Stimulated activated CD8-positive, alpha-beta memory T cell treated with anti-CD3 and anti-CD28 coated beads, Interleukin-2, amount 100 ng/mL, for 1 hour (primary cell): ENCODE measurements at places on chromosomes 13 and 19.

DNA sequence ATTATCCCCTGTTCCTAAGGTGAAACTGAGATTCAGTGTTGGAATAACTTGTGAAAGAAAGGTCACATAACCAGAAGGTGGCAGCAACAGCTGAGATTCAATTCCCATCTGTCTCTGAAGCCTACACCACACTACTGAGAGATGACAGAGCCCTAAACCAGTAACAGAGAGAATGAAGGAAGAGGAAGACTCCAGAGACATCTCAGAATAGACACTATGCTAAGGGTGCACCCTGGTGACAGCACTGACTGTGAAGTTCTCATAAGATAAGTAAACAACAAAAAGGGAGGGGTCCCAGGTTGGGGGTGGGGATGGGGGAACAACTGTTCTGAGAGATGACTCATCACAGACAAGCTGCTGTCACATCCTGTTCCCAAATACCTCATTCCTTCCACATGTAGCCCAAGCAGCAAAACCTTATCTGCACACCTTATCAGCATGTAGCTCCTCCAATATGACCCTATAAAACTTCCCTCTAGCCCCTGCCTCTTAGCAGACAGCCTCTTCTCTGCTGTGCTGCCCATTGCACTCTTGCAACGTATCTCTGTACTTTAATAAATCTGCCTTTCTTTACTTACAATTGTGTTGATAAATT, 46.5 kb downstream of the UTP14C start:
- no peak for DNase-seq

DNA sequence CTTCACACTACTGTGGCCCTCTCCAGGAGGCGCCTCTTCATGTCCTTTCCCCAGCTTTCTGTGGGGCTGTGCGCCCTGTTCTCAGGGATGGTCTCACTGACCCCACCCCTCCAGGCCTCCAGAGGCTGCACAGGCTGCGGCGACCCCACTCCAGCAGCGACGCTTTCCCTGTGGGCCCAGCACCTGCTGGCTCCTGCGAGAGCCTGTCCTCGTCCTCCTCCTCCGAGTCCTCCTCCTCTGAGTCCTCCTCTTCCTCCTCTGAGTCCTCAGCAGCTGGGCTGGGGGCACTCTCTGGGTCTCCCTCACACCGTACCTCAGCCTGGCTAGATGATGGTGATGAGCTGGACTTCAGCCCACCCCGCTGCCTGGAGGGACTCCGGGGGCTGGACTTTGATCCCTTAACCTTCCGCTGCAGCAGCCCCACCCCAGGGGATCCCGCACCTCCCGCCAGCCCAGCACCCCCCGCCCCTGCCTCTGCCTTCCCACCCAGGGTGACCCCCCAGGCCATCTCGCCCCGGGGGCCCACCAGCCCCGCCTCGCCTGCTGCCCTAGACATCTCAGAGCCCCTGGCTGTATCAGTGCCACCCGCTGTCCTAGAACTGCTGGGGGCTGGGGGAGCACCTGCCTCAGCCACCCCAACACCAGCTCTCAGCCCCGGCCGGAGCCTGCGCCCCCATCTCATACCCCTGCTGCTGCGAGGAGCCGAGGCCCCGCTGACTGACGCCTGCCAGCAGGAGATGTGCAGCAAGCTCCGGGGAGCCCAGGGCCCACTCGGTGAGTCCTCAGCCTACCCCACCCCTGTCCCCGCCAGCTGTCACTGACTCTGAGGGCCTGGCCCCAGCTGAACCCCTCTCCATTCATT, 11.2 kb downstream of the ARHGAP33 start:
- no peak for DNase-seq

- DNase-seq = no peak
Measured at GRCh38 chr19:13817615-13818371, 22.6 kb downstream of the ZSWIM4 start.

GRCh38 chr19:4051175-4052101, 15.3 kb downstream of the ZBTB7A start:
- no peak for DNase-seq
